ENCODE measurements at places on chromosomes 5 and 9.

DNA sequence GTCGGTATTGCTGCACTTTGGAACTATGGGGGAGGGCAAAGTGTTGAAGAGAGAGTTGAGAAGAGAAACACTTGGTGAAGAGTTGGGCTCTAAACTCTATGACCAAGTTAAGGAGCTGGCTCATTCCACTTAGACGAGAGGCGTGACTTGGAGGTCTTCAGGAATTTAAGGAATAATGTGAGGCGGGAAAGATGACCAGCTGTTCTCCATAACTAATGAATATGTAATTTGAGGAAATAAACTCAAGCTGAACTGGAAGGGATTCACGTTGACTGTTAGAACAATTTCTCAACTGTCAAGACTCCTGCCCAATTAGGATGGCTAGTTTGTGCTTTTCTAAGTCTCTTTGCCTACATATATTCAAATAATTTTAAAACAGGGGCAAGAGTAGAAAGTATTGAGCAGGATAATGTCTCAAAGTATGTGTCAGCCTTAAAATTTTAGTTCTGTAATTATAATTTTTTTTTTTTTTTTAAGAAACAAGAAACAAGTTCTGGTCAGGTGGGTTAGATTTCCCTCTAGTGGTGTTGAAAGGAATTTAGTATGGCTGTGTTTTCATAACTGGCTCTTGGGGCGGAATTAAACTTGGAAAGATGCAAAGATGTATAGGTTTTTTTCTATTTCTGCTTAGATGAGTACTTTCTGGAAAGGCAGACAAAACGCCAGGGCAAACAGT lies 33.4 kb downstream of the TMEM252 start:
- DNase-seq = peak; percentile 16

DNA sequence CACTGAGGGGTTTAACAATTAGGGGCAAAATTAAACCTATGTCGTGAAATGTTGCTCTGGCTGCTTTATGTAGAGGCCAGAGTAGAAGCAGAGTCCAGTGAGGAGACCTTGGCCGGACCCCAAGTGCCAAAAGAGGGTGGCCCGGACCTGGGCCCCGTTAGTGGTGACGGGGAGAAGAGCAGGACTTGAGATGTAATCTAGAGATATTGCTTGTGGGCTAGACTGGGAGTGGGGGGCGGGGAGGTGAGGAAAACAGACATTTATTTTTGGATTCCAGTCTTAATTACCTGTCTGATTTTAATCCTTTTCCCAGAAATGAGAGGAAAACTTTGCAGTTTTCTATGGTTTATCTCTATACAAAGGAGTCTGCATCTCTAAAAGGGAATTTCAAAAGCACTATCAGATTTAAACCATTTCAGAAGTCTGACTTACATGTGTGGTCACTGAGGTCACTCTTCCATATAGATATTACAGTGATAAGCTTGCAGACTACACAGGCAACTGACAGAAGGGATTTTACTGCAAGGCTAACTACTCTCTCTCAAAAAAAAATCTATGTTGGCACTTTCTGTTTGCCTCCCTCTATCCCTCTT lies 108.1 kb downstream of the MED27 start:
- no peak for DNase-seq

GRCh38 chr5:2111569-2112105 lies 228.9 kb upstream of the IRX4 start:
- peak; percentile 90 for DNase-seq

- DNase-seq = no peak
Observed at GRCh38 chr9:134564431-134565170, 77.0 kb upstream of the COL5A1 start.

DNA sequence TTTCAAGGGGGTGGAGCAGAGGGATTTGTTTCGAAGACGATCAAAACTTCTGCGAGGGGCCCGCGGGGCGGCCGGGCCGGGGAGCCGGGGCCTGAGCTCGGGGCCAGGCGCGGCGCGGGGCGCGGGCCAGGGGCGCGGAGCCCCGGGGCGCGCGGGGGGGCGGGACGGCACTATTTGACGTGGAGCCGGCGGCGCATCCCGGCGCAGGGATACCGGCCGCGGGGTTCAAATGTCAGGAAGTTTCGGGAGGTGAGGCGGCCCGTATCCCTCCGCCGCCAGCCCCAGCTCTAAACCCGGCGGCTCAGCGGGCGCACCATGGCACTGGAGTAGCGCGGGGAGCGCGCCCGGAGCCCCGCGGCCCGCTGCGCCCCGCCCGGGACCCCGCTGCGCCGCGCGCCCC lies at the start of gene LMX1B:
LMX1B (plus strand) TSS at position 278 of the 400 bp plus-strand sequence. CDS start 522 bp downstream, outside the sequence.
- peak; percentile 29 for DNase-seq

- DNase-seq = no peak
Observed at GRCh38 chr5:170342153-170342725, 44.7 kb upstream of the LCP2 start.

DNA sequence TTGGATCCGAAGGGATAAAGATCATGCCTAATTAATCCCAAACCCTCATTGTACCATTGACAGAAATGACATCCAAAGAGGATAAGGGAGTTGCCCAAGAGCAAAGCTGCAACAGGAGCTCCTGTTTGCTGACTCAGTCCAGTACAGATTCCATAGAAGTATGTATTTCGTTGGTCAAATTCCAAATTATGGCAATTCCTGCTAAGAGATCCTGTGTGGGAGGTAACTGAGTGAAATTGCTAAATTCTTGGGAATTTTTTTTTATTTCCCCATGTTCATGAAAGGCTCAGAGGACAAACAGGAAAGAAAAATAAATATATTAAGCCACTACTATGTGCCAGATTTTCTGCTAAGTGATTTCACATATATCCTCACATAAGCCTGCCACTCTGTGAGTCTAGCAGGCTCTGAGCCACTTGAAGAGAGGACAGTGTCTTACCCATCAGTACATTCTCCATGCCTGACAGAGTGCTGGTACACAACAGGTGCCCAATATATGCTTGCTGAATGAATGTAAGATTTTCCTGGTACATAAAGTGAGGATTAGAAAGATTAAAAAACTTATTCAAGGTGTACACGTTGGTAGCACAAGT lies 132.7 kb downstream of the GLIS3 start:
- DNase-seq = no peak

DNA sequence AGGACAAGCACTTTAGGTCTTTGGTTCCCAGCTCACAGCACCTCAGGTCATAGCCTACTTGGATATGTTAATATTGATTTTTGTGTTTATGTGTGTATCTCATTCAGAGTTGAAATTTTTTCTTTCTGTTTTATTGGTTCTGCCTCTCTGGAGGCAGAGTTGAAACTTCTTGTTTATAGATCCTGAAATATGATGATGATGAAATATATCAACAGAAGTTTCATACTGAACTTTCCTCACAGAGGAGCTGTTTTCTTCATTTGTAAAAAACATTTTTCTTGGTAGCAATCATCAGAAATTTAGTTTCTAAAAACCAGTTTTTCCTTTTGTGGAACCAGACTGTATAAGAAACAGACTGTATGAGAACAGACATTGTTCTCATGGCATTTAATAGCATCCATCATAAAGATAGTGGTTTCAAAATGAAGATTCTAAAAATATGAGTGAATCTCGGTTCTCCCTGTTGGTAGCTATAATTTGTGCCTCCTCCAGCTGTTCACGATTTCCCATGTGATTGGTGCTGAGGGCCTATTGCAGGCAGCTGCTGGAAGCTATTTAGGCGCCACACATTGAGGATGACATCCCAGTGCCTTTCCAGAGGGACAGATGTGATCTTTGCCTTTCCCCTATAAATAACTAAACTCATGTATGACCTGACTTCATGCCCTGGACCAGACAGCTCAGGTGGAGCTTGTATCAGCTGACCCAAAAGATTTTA lies 39.5 kb upstream of the CFAP157 start:
- no peak for DNase-seq

DNA sequence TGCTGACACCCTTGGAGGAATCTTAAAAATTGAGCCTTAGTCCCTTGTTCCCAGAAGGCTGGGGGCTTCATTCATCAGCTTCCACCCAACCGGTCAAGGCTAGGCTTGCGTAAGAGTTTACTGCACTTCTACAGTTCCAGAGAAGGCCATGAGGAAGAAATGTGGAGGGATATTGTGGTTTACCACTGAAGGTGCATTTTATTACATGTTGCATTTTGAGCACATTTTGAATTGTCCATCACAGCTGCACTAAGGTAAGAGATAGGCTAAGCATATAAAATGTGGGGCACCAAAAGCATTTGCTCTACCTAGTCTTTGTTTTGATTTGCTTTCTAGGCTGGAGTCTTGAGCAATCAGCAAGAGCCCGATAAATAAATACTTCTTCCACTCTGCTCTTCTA lies 167.1 kb upstream of the PAPPA start:
- DNase-seq = no peak

GRCh38 chr5:175027390-175027789 lies 303.0 kb downstream of the MSX2 start:
- DNase-seq = no peak

DNA sequence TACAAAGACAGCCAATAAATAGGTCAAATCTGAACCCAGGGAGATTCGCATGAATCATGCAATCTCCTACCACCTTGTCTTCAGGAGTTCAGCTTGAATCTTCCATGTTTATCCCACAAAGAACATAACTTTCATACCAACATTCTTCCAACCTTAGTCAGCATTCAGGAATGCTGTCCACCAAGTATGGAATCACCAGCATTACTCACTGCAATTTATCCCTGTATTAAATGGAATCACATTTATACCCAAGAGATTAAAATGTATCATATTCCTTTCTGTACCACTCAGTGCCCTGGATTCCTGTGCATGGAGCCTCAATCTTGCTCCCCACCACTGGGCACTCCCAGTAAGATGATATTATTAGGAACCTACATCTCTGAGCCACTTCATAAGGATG lies 162.6 kb downstream of the GLIS3 start:
- no peak for DNase-seq

GRCh38 chr5:181045316-181045715 lies 5.2 kb downstream of the BTNL9 start:
- DNase-seq = no peak

DNA sequence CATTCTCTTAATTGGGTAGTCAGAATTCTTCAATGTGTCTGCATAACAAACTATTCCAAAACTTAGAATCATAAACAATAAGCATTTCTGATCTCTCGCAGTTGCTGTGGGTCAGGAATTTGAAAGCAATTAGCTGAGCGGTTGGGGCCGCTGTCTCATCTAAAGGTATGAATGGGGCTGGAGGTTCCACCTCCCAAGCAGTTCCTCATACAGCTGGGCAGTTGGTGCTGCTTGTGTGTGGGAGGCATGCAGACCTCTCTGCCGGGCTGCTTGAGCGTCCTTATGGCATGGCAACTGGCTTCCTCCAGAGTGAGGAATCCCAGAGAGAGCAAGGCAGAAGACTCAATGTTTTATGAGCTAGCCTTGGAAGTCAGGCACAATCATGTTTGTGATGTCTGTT lies 30.2 kb upstream of the SEMA4D start:
- no peak for DNase-seq

GRCh38 chr9:83688921-83689320 lies 18.8 kb downstream of the UBQLN1 start:
- no peak for DNase-seq

GRCh38 chr5:1868886-1869475 lies 13.7 kb downstream of the IRX4 start:
- DNase-seq = no peak

GRCh38 chr5:88658886-88659285 lies 224.1 kb downstream of the MEF2C start:
- DNase-seq = no peak

- no peak for DNase-seq
Observed at GRCh38 chr5:135723491-135723890, 111.0 kb upstream of the SLC25A48 start.

DNA sequence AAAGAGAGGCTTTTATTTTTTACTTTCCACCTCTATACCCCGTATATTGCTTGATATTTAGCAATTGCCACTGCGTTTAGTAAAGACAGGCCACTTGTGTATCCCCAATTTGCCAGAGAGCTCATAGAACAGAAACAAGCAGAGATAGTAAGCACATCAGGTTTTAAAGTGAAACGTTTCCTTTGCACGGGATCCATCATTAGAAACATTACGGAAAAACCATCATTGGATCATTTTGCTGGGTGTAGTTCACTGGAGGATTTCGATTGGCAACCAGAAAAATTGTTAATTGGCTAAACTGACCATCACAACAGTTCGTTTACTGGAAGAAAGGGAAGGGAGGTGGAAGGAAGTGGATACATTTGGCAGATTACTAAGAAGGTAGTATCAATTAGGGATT lies 149.4 kb upstream of the STK32A start:
- no peak for DNase-seq

- DNase-seq = no peak
Observed at GRCh38 chr9:129272348-129273025, 94.4 kb upstream of the IER5L start.

- no peak for DNase-seq
Observed at GRCh38 chr9:101333490-101333889, 51.3 kb downstream of the BAAT start.

DNA sequence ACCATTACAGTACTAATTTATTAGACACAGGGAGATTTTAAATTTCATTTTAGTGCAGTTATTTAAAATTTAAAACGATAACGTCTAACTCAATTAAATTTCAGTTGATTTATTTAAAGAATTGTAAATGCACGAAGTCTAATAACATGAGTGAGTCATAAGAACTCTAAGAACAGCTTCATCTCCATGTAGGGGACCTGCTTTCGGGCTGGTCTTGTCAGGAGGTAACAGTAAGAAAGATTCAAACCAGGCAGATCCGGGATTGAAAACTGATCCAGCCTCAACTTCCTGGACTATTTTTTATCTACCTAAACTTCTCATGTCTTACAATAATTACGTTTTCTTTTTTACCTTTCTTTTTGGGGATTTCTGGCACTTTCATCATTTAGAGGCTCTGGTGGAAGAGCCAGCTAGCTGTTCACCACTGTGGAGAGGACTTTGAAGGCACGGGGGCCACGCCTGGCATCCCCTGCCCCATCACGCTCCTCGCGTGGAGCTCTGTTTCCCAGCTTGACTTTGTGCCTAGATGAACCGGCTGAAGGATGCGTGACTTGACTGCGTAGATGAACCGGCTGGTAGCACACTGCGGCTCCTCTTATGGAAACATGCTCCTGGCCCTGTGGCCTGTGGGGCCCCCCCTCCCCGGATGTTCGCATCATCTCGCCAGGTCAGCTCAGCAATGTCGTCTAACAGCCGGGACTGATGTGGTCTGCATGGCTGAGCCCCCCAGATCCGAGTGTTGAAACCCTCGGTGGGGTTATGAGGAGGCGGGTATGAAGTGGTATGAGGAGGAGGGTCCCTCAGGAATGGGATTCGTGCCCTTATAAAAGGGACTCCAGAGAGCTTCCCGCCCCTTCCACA lies 26.0 kb downstream of the NDUFS6 start:
- no peak for DNase-seq

- DNase-seq = no peak
Observed at GRCh38 chr5:72110394-72111013, 3.2 kb downstream of the MAP1B start.

DNA sequence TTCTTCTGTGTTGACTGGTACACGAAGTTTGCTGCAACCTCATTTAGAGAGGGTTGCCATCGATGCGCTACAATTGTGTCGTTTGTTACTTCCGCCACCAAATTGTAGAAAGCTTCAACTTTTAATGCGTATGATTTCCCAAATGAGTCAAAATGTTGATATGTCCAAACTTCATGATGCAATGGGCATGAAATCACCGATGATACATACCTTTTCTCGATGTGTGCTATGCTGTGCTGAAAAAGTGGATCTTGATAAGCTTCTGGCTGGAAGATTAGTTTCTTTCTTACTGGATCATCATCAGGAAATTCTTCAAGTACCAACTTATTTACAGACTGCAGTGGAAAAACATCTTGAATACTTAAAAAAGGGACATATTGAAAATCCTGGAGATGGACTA lies 65.7 kb downstream of the TMEM38B start:
- no peak for DNase-seq

- no peak for DNase-seq
Observed at GRCh38 chr5:146660376-146660960, 144.5 kb upstream of the GPR151 start.
